ENCODE measurements at places on chromosomes 1 and 21.

DNA sequence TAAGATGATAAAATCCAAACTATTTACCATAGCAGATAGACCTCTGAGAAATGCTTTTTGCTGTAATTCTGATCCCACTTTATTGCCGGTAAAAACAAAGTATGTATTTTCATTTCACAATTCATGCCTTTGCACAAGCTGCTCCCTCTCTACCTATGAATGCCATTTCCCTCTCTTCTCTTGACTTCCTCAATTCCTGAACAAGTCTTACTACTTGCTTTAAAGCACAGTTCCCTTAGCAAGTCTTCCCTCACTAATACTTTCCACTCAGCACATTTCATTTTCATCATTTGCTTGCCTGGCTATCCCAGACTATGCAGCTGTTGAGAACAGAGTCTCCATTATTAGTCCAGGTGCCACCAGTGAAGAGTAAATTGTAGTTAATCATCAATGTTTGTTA lies 13.8 kb downstream of the GPATCH2 start:
- no peaks in the 10 kb centered on the region for H3K27me3 ChIP-seq
- no peaks in the 10 kb centered on the region for H3K36me3 ChIP-seq
- H3K4me1 ChIP-seq: no peaks in the 10 kb centered on the region
- no peak overlapping the region for H3K4me3 ChIP-seq
- no peak for DNase-seq

GRCh38 chr1:80155371-80155770 lies 1148.8 kb upstream of the ADGRL4 start:
- no peak overlapping the region for H3K4me3 ChIP-seq
- no peak for DNase-seq
- H3K27me3 ChIP-seq: no peaks in the 10 kb centered on the region
- no peak overlapping the region for H3K27ac ChIP-seq
- H3K36me3 ChIP-seq: no peaks in the 10 kb centered on the region
- H3K4me1 ChIP-seq: no peaks in the 10 kb centered on the region

DNA sequence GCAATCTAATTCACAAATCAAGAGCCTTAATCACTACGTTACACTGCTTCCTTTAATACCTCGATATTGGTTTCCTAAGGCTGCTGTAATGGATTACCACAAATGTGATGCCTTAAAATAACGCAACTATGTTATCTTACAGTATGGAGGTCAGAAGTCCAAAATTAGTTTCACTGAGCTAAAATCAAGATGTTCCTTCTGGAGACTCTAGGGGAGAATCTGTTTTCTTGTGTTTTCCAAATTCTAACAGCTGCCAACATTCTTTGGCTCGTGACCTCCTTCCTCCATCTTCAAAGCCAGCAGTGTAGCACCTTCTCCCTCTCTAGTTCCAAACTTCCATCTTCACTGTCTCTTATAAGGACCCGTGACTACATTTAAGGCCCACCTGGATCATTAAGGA lies 335.0 kb upstream of the NFIA start:
- H3K27ac ChIP-seq: no peak overlapping the region
- no peaks in the 10 kb centered on the region for H3K27me3 ChIP-seq
- no peak overlapping the region for H3K4me3 ChIP-seq
- DNase-seq: no peak
- H3K36me3 ChIP-seq: no peaks in the 10 kb centered on the region

GRCh38 chr1:225554216-225554812 lies 98.6 kb downstream of the ENAH start:
- DNase-seq: no peak
- no peaks in the 10 kb centered on the region for H3K36me3 ChIP-seq
- no peaks in the 10 kb centered on the region for H3K27me3 ChIP-seq
- no peak overlapping the region for H3K27ac ChIP-seq
- no peaks in the 10 kb centered on the region for H3K4me1 ChIP-seq

- H3K27me3 ChIP-seq: no peaks in the 10 kb centered on the region
- peaks cover 16% of the 10 kb centered on the region for H3K4me1 ChIP-seq
- DNase-seq: peak; percentile 51
- no peaks in the 10 kb centered on the region for H3K36me3 ChIP-seq
These were observed 4.2 kb upstream of the COL6A1 start for GRCh38 chr21:45977396-45977795.

DNA sequence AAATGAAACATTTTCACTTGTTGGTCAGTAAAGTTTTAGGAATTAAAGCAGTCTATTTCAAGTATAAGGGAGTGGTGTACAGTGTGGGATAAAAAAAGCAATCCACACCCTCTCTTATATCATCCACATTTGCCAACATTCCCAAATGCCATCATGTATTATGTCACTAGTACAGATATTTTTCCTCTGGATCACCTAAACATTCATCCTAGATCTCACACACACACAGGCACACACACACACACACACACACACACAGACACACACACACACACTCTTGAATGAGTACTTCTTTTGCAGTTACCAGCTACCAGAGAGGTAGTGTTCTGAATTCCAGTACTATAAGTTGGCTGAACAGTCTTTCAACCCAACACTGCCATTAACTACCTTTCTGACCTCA lies 1369.1 kb upstream of the ADGRL4 start:
- no peaks in the 10 kb centered on the region for H3K4me1 ChIP-seq
- H3K27me3 ChIP-seq: no peaks in the 10 kb centered on the region
- no peak overlapping the region for H3K27ac ChIP-seq
- DNase-seq: no peak

DNA sequence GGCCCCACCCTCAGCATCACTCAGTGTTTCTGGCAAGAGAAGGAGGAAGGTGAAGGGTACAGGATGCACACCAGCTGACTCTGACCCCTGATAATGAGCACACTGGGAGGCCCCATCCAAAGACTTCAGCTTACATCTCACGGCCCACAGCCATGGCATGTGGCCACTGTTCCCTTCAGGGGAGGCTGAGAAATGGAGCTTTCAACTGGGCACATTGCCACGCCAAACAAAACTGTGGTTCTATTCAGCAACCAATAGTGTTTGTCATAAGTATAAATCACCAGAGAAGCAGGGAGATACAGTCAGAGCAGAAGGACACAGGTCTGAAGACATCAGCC lies 12.7 kb upstream of the TRAF3IP3 start:
- H3K4me3 ChIP-seq: no peak overlapping the region
- H3K36me3 ChIP-seq: no peaks in the 10 kb centered on the region
- H3K4me1 ChIP-seq: no peaks in the 10 kb centered on the region
- H3K27me3 ChIP-seq: no peaks in the 10 kb centered on the region
- no peak overlapping the region for H3K27ac ChIP-seq

GRCh38 chr1:54218883-54219687 lies 19.1 kb downstream of the MRPL37 start:
- no peaks in the 10 kb centered on the region for H3K27me3 ChIP-seq
- no peaks in the 10 kb centered on the region for H3K36me3 ChIP-seq
- H3K4me1 ChIP-seq: no peaks in the 10 kb centered on the region
- peak overlapping the region; percentile 52 for H3K27ac ChIP-seq

GRCh38 chr1:190179817-190180216 lies 297.8 kb downstream of the BRINP3 start:
- H3K27ac ChIP-seq: no peak overlapping the region
- H3K36me3 ChIP-seq: no peaks in the 10 kb centered on the region
- H3K4me3 ChIP-seq: no peak overlapping the region
- DNase-seq: no peak

DNA sequence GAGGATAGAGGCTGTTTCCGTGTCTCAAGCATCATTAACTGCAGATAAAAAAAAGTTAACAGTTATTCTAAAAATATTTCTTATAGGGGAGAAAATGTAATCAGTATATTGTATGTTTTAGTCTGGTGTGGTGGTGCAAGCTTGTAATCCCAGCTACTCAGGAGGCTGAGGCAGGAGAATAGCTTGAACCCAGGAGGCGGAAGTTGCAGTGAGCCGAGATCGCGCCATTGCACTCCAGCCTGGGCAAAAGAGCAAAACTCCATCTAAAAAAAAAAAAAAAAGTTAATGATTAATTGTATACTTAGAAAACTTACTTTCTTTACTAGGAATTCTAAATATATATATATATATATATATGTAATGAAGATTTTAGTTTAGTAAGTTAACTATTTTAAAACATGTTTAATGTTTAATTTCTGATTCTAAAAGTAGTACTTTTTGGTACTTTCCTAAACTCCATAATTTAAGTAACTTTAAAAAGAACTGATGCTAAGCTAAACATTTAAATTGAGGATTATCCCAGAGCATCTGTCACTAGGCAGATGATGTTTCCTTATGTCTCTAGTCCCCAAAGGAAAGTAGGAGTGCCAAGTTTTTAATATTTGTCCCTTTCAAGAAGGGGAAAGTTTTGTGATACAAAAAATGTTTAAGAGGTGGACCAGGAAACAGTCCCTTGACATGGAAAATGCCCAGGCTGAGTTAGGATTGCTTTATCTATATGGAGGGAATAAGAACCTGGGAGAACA lies 66.3 kb downstream of the DYRK1A start:
- H3K27me3 ChIP-seq: no peaks in the 10 kb centered on the region
- no peak overlapping the region for H3K27ac ChIP-seq
- peaks cover 5% of the 10 kb centered on the region for H3K4me1 ChIP-seq
- DNase-seq: no peak

DNA sequence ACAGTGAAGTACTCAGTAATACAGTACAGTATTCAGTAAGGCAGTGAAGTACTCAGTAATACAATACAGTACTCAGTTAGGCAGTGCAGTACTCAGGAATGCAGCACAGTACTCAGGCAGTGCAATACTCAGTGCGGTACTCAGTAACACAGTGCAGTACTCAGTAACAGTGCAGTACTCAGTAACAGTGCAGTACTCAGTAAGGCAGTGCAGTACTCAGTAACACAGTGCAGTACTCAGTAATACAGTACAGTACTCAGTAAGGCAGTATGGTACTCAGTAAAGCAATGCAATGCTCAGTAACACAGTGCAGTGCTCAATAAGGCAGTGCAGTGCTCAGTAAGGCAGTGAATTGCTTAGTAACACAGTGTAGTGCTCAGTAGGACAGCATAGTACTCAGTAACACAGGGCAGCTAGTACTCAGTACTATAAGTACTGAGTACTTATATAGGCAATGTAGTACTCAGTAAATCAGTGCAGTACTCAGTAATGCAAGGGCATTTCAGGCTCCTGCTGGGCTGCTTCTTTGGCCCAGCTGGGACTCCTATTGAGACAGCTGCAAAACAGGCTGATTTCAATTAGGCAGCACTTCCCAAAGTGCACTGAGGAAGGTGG lies 411.3 kb downstream of the DISC1 start:
- H3K27ac ChIP-seq: no peak overlapping the region
- H3K4me1 ChIP-seq: no peaks in the 10 kb centered on the region
- H3K27me3 ChIP-seq: no peaks in the 10 kb centered on the region
- no peak overlapping the region for H3K4me3 ChIP-seq
- no peaks in the 10 kb centered on the region for H3K36me3 ChIP-seq

GRCh38 chr21:34570313-34570712 lies 44.6 kb downstream of the RCAN1 start:
- no peaks in the 10 kb centered on the region for H3K4me1 ChIP-seq
- H3K27ac ChIP-seq: no peak overlapping the region
- H3K4me3 ChIP-seq: no peak overlapping the region
- H3K27me3 ChIP-seq: no peaks in the 10 kb centered on the region
- no peaks in the 10 kb centered on the region for H3K36me3 ChIP-seq

- no peak for DNase-seq
- no peaks in the 10 kb centered on the region for H3K4me1 ChIP-seq
- no peaks in the 10 kb centered on the region for H3K36me3 ChIP-seq
- H3K4me3 ChIP-seq: no peak overlapping the region
- H3K27me3 ChIP-seq: no peaks in the 10 kb centered on the region
These were observed 556.7 kb upstream of the TMPRSS15 start for GRCh38 chr21:18960306-18960705.

DNA sequence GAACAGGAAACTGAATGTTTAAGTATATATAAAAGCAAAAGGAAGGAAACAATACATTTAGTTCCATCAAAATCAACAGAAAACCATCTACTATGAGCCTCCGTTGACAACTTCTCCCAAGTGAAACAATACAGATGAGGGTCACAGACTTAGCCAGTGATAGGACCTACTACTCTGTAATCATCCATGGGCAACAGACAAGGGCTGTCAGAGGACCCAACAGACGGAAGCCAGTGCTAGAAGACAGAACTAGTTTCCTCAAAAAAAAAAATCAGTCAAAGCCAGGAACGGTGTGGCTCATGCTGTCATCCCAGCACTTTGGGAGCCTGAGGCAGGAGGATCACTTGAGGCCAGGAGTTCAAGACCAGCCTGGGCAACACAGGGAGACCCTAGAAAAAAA lies 20.6 kb downstream of the RERE start:
- no peak overlapping the region for H3K27ac ChIP-seq
- no peaks in the 10 kb centered on the region for H3K27me3 ChIP-seq
- H3K4me1 ChIP-seq: no peaks in the 10 kb centered on the region
- no peak overlapping the region for H3K4me3 ChIP-seq
- DNase-seq: no peak

GRCh38 chr1:15454256-15454655 lies 2.3 kb upstream of the CELA2A start:
- H3K4me1 ChIP-seq: no peaks in the 10 kb centered on the region
- no peak overlapping the region for H3K27ac ChIP-seq
- H3K36me3 ChIP-seq: no peaks in the 10 kb centered on the region
- H3K4me3 ChIP-seq: no peak overlapping the region
- no peaks in the 10 kb centered on the region for H3K27me3 ChIP-seq

GRCh38 chr1:209103092-209103491 lies 480.4 kb upstream of the CAMK1G start:
- H3K36me3 ChIP-seq: no peaks in the 10 kb centered on the region
- H3K4me1 ChIP-seq: no peaks in the 10 kb centered on the region
- H3K4me3 ChIP-seq: no peak overlapping the region
- no peaks in the 10 kb centered on the region for H3K27me3 ChIP-seq

DNA sequence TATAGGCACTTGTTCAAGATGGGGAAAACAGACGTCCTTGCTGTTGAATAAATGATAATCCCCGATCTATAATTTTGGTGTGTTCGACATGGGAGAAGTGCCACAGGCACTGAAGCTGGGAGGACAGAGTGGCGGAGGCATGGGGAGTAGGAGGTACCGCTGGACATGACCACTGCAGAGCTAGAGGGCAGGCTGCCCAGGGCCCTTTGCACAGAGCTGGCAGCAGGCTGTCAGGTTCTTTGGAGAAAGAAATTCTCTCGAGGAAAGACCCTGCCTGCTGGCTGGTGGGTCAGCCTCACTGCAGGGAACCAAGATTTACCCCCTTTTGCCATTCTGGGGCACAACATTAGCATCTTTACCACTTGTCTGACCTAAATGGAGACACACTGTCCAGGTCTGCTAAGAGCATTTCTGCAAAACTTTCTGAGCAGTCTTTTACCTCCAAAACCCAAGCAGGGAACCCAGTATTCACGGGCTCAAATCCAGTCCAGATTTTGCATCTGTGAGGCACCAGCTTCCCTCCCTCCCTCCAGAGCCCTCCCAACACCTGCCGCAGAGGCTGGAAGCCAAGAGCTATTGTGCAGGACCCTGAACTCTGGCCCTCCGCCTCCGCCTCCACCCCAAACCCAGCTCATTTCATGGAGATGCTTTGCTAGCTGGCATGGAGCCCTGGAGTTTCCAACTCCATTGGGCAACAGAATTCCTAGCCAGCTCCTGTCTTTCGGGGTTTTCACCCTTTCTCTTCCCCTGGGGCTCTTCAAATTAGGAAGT lies 142.3 kb downstream of the PLXNA2 start:
- H3K27ac ChIP-seq: no peak overlapping the region
- no peak for DNase-seq
- no peaks in the 10 kb centered on the region for H3K4me1 ChIP-seq
- H3K4me3 ChIP-seq: no peak overlapping the region
